ENCODE measurements at places on chromosomes 16 and 17.

- peak; percentile 20 for DNase-seq
These were observed 73.8 kb upstream of the HNF1B start for GRCh38 chr17:37818689-37819088.

- DNase-seq: no peak
These were observed 4.9 kb upstream of the CIAO3 start for GRCh38 chr16:745739-746138.

GRCh38 chr17:72368191-72368590 is 247.4 kb downstream of the SOX9 start:
- no peak for DNase-seq

GRCh38 chr16:11597235-11598095 is 10.7 kb upstream of the LITAF start:
- peak; percentile 39 for DNase-seq

GRCh38 chr16:17277981-17278381 is 192.8 kb downstream of the XYLT1 start:
- DNase-seq: peak; percentile 13

DNA sequence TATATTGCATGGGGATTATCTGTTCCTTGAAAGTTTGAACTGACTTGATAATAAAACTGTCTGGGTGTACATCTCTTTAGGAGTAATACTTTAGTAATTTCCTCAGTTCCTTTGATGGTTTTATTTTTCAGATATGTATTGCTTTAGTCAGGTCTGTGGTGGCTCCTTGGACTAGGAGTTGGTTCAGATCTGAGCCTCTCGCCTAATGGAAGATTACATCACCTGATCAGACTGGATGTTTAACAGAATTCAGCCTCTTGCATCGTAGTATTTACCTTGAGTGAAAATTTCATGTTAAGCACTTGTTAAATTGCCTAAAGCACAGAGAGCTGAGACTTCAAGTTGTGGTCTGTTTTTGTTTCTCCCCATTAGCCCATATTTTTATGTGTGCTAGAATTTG is 267.3 kb downstream of the MAP2K4 start:
- DNase-seq: no peak

GRCh38 chr17:40724656-40725055 is 21.1 kb upstream of the KRT24 start:
- no peak for DNase-seq

GRCh38 chr17:17951524-17951923 is 20.7 kb downstream of the TOM1L2 start:
- no peak for DNase-seq

DNA sequence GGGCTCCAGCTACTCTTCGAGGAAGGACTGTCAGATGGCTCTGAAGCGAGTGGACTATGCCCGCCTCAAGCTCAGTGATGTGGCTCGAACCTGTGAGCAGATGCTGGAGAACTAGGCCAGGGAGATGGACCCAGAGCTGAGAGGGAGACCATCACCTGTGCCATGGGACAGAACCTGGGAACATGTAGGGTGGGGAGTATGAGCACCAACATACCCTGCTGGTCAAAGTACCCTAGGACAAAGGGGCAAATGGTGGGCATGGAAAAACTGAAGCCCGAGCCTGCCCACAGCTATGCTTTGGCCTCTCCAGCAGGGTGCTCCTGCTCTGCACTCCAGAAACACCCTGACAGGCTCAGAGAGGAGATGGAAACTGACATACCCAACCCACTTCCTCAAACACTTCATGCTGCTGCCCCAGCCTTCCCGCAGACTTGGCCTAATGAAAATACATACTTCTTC is 1.9 kb downstream of the MED11 start:
- no peak for DNase-seq

- no peak for DNase-seq
These were observed 4.9 kb downstream of the DRC7 start for GRCh38 chr16:57699481-57699880.

GRCh38 chr16:21150375-21151001 is at the start of gene DNAH3:
DNAH3 (minus strand) TSS chr16:21150846; CDS start chr16:21150319, 527 bp downstream.
- no peak for DNase-seq

- DNase-seq: peak; percentile 97
These were observed 14.6 kb downstream of the COTL1 start for GRCh38 chr16:84603140-84603816.

DNA sequence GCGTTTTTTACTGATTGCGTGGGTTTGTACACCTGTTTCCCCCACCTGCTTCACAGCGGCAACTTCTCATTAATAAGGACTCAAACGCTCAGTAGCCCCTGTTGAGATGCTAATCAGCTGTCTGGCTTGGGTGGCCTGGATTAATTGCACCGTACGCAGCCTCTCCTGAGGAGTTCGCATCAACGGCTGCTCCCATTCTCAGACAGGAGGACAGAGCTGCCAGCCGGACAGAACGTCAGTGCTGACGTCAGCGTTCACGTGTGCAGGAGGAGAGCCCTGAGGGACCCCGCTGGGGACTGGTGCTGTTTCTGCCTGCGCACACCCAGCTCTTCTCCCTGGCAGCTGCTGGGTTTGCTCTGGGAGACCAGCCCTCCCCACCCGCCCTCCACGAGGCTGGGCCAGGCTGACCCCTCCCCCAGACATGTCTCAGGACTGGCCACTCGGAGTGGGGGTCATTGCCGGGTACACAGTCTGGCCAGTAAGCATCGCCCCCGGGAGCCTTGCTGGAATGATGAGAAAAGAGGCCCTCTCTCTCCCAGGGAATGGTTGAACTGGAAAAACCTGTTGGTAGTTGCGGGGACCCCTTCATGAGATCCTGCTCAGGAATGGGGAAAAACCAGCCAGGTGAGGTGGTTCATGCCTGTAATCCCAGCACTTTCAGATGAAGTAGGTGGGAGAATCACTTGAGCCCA is 5.7 kb upstream of the BANP start:
- peak; percentile 56 for DNase-seq

DNA sequence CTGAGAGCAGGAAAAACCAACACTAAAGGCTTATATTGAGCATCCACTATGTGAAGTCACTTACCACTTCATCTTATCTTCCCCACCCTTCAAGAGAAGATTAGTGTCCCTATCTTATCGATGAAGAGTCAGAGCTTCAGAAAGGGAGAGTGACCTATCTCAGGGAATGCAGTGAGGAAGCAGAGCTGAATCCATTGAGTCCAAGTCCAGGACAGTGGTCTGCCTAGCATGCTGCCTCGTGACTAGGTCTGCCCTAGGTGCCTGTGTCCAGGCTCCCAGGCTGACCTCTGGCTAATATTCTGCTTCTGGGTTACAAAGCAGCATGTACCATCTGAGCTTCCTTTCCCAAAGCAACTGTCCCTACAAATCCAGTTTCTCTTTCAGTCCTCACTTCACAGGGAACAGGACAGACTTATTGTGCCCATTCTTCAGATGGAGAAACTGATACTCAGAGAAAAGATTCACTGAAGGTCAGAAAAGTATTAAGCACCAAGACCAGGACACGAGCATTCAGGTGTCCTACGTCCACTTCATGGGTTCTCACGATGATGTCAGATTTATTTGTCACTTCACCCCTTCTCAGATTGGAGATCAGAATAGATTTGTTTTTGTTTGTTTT is 13.3 kb upstream of the FZD2 start:
- DNase-seq: no peak

GRCh38 chr17:55421179-55421934 is at the start of gene MMD:
MMD (minus strand) TSS chr17:55421835; CDS start chr17:55421695, 140 bp downstream.
- no peak for DNase-seq

DNA sequence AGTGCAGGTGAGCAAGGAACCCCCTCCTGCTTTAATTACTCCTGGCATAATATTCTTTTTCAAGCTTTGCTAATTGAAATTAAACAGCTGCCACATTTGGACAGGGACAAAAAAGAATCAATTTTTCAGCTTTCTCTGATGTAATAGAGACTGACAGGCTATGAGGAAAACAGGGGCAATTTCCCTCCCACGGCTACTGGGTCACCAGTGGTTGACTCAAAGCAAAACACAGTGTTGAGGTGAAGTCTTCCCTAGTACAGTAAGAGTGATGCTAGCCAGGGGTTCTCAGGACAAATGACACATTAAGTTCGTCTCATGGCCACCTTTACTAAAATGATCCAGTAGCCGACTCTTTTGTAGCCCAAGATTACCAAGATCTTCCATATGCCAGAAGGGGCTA is 38.6 kb upstream of the PMFBP1 start:
- DNase-seq: no peak

GRCh38 chr17:76981545-76982295 is 113.5 kb downstream of the MGAT5B start:
- no peak for DNase-seq

DNA sequence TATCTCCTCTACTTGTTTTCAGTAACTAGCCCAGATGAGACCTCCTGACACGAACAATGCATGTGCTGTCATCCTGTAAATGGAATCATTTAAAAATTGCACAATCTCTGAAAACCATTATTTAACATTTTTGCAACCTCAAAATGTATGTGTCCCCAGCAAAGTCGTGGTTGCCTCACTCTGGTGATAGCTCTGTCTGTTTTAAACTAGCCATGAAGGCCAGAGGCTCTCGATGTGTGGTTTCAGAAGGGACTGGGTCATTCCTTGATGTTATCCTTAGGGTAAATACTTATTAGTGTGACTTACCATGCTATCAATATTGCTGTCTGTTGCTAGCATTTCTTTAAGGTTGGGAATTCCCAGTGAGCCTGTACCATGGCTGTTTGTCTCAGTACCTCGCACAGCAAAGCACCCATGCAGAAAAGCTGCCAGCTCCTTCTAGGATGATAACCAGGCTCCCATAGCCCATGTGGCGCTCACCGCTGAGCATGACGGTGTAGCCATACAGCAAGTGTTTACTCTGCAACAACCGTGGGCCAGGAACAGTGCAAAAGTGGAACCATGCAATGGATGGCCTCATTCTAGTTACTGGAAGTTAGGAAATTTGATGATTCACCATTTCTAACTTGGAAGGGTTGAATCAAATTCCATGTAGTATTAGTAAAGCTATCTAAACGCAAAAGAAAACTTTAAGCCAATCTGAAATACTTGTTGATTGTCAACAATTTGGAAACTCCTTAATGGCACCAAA is 2.9 kb upstream of the PGS1 start:
- peak; percentile 96 for DNase-seq

GRCh38 chr17:2180768-2181167 is 122.8 kb downstream of the SMG6 start:
- DNase-seq: no peak
